ENCODE measurements at places on chromosomes 12 and 14. TPM values are rescaled to one million over a fixed set of nuclear protein-coding genes. Genes with fewer than 3 reads are reported as not detected.

Gene AGAP2
- polyA plus RNA-seq, result 1.9 TPM

Gene NTF3
- polyA plus RNA-seq, result 4.1 TPM

Gene KIF5A
- 0.50 TPM for polyA plus RNA-seq

Gene TRIM9
- polyA plus RNA-seq, result 1.8 TPM

Gene OR4K2
- not detected for polyA plus RNA-seq

Gene ALX1
- 26.8 TPM for polyA plus RNA-seq

- no peak for DNase-seq
These were observed 325.6 kb upstream of the USP15 start for GRCh38 chr12:61934564-61934963.

DNA sequence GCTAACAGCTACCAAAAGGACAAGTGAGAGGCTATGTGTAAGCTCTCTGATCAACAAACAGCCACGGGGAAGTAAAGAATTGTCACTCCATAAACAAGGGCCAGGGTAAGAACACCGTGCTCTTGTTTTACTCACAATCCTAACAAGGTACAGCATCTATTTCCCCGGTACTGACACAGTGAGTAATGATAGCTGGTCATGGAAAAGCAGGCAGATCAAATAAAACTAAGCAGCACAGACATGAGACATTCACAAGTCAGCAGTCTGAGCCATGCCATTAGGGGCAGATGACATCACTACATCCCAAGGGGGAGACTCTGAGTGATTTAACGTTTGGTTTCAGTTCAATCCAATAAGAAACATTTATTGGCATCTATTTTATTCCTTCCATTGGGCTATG is 54.4 kb downstream of the ARL6IP4 start:
- no peak for DNase-seq

DNA sequence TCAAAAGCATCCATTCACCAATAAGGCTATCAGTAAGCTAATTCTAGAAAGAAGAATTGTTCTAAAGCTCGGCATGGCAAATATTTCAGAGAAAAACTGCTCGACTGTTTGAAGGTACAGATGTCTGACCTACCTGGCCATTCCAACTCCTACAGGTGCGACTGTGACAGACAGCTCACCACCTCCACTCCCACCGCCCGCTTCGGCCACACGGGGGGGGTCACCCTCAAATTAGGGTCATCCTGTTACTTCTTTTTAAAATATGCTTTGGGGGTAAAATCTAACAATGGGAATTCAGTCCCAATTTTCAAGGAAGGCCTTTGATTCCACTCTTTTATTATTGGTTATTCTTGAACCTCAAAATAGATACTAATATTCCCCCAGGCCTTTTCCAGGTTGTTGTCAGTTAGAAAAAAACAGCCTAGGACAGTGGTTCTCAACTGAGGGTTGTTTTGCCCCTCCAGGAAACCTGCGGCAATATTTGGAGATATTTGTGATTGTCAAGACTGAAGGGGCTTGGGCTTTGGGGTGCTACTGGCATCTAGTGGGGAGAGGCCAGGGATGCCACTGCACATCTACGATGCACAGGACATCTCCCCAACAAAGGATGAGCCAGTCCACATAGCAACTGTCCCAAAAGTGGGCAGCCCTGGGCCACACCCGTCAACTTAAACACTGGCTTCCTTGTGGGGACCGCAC is 81.2 kb downstream of the BCL11B start:
- no peak for DNase-seq

GRCh38 chr14:83151571-83151970 is 1617.9 kb upstream of the SEL1L start:
- DNase-seq, result no peak

DNA sequence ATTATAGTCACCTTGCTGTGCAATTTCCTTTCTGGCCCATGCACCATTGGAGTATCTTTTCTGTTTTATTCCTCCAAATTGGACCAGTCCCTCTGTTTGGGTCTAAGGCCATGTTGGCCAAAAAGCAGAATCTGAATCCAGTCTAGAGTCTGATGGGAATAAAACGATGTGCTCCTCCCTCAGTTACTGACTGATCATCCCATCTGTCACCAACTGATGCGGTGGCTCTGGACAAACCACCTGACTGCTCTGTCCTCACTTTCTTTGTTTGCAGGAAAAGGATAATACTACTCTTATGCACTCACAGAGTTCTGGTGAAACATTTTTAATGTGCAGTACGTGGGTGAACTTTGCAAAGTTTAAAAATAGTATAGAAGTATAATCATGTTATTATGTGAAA is 120.2 kb upstream of the HIF1A start:
- no peak for DNase-seq

DNA sequence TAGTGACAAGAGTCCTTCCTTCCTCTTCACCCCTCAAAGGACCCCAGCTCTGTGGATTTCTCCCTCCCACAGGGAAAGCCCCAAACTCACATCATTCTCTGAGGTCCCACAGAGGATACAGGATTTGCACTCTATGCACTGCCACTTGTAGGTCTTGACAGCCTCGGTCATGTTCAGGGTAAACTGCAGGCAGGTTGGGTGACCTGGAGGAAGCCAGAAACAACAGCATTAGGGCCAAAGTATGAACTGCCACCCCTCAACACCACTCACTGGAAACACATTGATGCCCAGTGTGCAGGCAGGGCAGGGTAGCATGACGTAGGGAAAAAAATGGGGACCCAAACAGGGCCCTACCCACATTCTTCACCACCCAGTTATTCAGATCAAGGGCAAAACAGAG is 264.4 kb downstream of the DPF3 start:
- DNase-seq, result no peak

DNA sequence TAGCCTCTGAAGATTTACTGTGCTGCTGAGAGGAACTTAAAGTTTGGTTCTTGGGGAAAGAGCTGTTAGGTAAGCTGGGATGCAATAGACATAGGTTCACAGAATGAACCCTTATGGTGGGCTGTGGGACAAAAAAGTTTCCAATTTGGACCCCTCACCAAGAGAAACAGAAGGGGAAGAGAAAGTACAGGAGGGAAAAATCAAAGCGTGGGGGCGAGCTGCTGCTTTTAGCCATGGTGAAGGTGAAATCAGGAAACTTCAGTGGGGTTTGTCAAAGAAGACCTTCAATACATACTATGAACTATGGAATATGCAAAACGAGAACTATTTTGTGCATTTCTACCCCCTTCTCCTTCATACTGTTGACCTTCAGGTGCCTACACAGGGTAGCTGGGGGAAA is 10.6 kb upstream of the NINJ2 start:
- no peak for DNase-seq

DNA sequence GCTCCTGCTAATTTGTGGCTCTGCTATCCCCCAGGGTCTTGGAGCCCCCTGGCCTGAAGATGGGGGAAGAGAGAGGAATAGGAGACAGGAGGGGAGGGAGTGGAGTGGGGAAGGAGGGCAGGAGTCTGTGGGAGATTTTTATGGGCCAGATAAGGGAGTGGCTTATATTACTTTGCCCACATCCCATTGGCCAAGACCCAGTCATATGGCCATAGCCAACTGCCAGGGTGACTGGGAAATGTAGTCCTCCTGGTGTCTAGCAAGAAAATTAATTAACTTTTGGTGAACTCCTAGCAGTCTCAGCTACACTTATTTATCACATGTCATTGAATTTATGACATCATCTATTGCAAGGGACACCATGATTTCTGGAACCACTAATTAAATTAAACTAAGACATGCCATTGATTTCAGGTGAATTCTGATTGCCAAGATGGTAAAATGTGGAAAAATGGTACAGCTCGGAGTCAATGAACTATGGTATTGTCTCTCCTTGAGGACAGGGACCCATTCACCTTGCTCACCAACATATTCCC is 50.3 kb downstream of the ESRRB start:
- DNase-seq, result no peak

- no peak for DNase-seq
These were observed 34.5 kb upstream of the FRS2 start for GRCh38 chr12:69435644-69436043.

DNA sequence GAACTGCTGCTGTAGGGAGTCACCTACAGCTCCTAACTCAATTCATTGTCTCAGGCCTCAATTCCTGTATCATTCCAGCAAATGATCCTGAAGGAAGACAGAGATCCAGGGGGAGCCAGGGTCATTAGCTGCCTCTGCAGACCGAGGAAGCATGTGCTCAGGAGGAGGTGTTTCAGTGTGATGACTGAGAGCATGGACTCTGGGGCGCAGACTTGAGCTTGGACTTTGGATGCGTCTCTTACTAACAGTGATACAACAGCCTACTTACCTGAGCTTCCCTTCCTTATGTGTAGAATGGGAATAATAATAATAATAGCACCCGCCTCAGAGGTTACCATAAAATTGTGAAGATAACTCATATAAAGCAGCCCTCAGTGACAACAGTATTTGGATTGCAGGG is 92.0 kb upstream of the USP44 start:
- no peak for DNase-seq

- peak; percentile 85 for DNase-seq
These were observed 11.6 kb downstream of the TMEM30B start for GRCh38 chr14:61269321-61270083.

GRCh38 chr12:115216301-115216700 is 532.3 kb upstream of the TBX3 start:
- DNase-seq, result no peak

DNA sequence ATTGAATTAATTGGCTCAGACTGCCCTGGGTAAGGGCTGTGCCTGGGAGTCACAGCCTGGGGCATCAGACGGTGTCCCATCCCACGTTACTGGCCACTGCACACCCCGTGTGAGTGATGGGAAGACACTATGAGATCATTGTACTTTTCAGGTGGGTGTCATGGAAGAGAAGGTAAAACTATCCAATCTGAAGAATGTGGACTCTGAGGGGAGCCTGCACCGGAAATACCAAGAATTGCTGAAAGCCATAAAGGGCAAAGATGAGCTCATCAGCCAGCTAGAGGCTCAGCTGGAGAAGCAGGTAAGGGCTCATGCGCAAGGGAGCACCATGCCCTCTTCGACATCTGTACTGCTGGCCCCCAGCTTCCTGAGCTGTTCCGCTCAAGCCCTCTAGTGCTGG is 24.0 kb downstream of the PLEKHH1 start:
- no peak for DNase-seq

GRCh38 chr12:95653771-95654546 is 102.7 kb upstream of the USP44 start:
- no peak for DNase-seq

DNA sequence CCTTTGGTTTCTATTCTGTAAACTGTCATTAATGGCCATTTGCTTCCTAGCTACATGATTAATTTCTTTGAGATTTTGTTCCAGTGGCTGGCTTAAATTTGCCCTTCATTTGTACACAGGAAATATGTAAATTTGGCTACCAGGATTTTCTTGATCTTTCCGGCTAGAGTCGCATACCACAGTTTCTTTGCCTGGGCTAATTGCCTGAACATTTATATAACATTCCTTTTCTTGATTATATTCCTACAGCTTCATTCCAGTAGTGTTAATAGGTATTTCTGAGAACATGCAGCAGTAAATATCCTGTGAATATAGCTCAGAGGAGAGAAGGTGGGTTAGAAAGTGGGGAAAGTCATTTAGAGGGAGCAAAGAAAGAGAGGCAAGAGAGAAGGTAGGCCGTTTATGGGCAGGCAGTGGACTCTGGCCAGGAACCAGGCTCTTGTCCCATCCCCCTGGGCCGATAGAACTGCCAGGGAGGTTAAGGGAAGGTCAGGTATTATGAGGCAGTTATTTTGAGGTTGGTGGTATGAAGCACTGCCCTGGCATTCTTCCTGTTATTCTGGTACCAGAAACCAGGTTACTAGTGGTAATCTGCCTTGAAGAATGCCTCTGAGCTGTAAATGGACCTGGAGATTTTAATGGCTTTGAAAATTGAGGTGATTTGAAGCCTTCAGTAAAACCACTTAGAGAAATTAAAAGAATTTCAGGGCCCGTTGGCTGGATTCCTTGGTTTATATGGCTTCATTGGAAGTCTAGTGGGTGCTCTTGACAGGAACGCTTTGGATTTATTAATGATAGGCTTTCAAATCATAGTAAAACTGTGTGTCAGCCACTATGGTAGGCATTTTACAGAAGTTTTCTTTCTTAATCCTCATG is 4.4 kb downstream of the RNF10 start:
- no peak for DNase-seq

DNA sequence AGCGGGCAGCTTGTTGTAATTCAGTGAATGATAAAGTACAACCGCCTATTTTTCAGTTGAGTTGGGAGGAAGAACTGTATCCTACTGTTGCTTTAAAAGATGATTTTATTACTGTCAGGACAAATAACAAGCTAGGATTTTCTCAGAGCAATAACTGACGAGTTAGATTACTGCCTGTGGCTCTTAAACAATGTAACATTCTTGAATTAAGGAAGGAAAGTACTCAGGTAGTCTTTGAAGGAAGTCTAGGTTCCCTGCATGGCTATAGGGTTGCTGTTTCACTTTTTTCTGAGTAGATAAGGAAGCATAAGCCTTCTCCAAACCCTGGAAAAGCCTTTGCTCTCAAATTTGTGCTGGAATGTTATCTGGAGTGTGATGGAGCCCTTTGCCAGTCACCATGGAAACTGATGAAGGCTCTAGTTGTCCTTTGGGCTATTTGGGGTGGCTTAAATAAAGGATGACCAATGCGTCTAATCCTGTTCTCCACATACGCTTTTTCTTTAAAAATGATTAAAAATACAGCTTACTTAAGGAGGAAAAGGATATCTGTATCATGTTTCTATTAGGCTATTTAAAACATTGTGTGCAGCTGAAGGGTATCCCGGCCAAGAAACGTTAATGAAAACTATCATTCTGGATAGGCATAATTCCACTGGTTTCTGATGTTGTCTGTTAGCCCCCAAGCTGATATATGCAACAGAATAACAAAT is 17.7 kb downstream of the NUBPL start:
- no peak for DNase-seq

DNA sequence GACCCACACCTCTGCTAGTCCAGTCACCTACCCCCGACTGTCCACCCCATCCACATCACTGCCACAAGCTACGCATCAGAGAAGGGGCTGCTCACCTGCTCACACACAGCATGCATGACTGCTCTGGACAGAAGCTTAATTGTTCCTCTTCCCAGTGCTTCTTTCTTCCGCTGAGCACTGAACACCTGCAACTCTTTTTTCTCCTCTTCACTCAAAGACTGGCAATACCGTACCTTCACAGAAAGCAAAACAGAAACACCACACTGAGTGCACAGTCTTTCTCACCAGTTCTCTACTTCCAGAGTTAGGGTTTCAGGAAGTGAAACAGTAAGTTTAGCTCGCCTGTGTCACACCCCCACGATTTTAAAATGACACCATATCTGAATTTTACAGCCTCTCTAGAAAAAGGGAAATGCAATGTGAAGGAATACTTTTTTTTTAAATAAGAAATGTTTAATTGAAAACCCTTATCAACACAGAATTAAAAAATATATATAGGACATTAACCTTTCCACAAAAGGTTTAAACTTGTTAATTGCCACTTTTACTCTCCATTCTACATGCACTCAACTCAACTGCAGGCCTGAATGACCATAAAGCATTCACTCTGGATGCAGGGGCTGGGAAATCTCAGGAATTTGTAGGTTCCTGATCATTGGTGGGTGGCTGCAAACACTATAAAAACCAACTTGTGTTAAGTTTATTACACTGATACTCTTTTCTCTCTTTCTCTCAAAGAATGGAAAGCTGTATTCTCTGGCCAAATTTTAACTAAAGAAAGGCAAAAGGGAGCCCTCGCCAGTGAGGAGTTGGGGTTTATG is 120.0 kb downstream of the PRICKLE1 start:
- no peak for DNase-seq

GRCh38 chr14:94320243-94320642 is 2.9 kb downstream of the SERPINA6 start:
- no peak for DNase-seq

Data from renal cortex interstitium (tissue), 15 donors.